Stimulated activated CD8-positive, alpha-beta memory T cell treated with anti-CD3 and anti-CD28 coated beads, Interleukin-7, amount 100 ng/mL, for 1 hour (primary cell): ENCODE measurements at places on chromosomes 13 and 19.
A peak's percentile ranks its signal among the peaks of the same experiment; 100 is the strongest.

- DNase-seq: no peak
Observed at GRCh38 chr13:30774214-30774730, 38.9 kb downstream of the ALOX5AP start.

DNA sequence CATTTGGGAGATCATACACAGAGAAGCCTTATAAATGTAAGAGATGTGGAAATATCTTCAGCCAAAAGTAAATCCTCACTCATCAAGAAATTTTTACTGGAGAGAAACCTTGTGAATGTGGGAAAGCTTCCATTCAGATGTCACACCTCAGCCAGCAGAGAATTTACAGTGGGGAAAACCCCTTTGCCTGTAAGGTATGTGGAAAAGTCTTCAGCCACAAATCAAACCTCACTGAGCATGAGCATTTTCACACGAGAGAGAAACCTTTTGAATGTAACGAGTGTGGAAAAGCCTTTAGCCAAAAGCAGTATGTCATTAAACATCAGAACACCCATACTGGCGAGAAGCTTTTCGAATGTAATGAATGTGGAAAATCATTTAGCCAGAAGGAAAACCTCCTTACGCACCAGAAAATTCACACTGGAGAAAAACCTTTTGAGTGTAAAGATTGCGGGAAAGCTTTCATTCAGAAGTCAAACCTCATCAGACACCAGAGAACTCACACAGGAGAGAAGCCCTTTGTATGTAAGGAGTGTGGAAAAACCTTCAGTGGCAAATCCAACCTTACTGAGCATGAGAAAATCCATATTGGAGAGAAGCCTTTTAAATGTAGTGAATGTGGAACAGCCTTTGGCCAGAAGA lies 21.5 kb downstream of the ZNF146 start:
- DNase-seq: no peak

DNA sequence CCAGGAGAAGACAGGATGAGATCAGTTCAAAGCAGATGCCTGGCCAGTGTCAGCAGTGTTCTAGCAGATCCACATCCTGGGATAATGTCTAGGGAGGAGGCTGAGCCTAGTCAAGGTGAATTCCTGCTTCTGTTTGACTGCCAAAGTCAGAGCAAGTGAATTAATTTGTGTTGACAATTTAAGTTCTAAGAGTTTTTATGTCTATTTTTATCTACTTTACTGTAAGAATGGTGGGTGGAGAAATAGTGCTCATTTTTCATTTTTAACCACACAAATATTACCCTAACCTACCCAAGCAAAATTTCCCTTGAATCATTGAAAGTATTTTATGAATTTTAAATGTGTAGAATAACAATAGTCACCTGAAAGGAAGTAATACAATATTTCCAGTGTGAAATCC lies 207.6 kb upstream of the SLC10A2 start:
- no peak for DNase-seq

DNA sequence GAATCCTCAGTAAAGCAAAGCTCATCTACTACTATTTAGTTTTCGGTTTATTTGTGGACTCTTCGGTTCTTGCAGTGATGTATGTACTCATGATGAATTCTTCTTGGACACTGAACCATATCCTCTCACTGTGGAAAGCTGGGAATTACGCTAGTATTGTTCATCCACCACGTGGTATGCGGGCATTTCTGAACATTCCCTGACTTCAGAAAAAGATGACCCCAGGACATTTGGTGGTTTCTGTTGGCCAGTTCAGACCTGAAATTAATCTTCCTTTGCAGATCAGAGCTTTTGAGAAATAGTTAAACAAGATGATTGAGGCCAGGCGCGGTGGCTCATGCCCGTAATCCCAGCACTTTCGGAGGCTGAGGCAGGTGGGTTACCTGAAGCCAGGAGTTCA lies 25.3 kb upstream of the FBN3 start:
- DNase-seq: no peak

GRCh38 chr13:30926781-30927180 lies 5.7 kb upstream of the TEX26 start:
- no peak for DNase-seq

DNA sequence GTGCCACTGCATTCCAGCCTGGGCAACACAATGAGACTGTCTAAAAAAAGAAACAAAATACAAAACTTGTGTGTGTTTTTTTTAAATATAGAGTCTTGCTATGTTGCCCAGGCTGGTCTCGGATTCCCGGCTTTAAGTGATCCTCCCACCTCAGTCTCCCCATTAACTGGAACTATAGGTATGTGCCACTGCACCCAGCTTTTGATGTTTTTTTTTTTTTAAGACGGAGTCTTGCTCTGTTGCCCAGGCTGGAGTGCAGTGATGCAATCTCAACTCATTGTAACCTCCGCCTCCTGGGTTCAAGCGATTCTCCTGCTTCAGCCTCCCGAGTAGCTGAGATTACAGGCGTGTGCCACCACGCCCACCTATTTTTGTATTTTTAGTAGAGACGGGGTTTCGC lies 37.0 kb downstream of the SUGP2 start:
- no peak for DNase-seq

GRCh38 chr13:67033170-67033569 lies 197.0 kb downstream of the PCDH9 start:
- no peak for DNase-seq

- DNase-seq: no peak
Observed at GRCh38 chr13:50721672-50721992, 121.9 kb downstream of the DLEU7 start.

DNA sequence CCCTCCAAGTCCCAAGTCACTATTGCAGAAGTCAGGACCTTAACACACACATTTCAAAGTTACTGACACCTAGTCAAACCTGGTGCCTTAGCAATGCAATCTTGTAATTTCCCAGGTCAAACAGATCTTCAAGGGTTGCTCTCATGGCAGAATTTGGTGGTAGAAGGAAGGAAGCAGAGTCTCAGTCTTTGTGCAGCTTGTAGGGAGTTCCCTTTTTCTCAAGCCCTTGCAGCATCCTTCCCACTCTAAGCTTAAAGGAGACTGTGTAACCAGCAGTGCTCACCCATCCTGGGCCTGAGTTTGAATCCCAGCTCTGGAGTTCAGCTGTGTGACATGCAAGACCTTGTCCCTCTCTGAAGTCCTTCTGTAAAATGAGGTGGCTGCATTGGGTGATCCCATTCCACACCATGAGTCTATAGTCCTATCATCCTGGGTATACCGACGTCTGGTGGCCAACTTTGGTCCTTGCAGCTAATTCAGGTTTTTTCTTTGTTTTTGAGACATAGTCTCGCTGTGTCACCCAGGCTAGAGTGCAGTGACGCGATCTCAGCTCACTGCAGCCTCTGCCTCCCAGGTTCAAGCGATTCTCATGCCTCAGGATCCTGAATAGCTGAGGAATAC lies 9.8 kb downstream of the SIGLEC10 start:
- DNase-seq: no peak

DNA sequence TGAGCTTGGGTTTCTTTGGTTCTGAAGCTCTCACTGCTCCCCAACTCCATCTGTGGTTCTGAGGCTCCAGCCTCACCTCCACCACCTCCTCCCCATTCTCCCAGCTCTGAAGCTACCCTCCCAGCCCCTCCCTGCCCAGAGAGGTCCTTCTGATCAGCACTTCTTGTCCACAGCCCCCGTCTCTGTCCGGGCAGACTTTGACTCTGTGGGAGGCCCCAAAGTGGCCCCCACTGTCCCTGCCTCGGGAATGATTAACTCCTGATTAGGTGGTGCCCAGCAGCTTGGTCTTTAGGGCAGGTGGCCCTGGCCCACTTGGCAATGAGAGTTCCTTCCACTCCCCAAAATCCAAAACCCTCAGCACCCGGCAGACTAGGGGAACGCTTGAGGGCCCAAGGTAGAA lies 14.4 kb downstream of the EVI5L start:
- DNase-seq: no peak

DNA sequence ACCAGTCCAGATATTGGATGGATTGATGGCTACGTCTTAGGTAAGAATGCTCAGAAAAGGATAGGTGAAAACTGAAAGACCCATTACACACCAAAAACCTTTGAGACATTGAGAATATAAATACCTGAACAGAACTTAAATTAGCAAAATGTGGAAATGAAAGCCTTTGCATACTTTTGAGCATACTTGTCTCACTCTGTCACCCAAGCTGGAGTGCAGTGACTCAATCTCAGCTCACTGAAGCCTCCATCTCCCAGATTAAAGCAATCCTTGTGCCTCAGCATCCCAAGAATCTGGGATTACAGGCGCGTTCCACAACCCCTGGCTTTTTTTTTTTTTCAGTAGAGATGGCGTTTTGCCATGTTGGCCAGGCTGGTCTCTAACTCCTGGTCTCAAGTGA lies 695.3 kb downstream of the DACH1 start:
- no peak for DNase-seq

DNA sequence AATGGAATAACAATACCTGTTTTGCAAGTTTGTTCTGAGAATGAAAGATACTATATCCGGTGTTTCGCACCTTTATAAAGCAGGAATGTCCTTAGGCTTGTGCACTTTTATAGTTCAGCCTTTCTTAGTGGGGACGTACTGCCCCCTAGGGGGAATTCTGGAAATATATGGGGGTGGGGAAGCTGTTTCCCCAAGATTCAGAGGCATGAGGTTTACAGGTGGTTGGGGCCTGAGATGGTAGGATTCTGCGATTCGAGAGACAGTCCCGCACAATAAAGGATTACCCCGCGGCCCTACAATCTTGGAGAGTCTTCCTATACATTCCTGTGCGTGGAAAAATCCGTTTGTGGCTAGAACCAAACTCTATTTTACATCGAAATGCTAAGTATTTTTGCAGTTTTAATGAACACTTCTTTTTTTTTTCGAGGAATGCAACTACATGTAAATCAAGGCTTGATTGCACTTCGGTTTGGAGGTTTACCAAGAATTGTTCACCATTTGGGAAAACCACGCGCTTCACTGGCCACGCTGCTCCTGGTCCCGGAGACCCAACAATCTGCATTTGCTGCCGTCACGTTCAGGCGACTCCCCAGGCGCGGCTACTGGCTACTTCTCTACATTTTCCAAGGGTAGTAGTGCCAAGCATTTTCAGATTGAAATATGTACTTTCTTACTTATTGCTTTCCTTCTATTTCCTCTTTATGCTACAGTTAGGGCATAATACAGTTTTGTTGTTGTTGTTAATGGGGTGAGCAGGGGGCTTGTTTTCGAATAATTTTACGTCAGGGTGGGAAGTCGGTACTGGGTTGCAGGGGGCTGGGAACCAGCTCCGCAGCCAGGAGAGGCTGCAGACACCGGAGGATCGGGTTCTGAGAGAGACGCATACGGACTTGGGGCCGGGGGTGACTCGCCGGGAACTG lies 830 bp downstream of the NEK5 start:
- peak; percentile 20 for DNase-seq

GRCh38 chr19:6766357-6767080 lies 716 bp downstream of the SH2D3A start:
- DNase-seq: no peak

DNA sequence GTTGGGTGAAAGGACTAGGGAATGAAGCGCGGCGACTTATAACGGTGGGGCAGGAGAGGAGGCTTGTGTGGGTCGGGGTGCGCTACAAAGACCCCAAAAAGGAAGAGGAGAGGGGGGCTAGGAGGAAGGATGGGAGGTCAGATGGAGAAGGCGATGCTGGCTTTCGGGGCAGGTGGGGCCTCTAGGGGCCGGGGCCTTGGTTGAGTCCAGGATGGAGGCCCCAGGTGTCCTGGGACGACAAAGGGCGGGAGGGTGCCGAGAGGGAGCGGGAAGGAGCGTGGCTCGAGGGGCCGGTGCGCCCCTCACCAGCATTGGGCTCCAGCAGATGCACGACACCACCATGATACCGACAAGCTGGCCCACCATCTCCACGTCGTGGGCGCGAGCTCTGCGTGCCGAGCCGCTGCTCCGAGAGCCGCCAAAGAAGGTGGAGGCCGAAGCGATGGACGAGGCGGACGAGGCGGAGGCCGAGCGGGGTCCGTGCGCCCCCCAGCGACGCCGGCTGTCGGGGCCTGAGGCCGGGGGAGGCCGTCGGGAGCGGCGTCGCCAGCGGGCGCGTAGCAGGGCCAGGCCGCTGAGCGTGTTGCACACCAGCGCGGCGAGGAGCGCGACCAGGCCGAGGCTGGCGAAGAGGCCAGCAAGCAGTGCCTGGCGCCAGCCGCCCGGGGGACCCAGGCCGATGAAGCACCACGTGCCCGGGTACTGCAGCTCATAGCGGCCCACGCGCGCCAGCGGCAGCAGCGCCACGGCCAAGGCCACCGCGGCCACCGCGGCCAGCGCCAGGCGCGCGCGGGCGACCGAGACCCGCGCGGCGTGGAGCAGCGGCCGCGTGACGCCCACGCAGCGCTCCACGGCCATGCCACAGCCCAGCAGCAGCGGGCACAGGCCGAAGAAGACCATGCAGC lies 1.8 kb downstream of the PTGER1 start:
- DNase-seq: no peak

DNA sequence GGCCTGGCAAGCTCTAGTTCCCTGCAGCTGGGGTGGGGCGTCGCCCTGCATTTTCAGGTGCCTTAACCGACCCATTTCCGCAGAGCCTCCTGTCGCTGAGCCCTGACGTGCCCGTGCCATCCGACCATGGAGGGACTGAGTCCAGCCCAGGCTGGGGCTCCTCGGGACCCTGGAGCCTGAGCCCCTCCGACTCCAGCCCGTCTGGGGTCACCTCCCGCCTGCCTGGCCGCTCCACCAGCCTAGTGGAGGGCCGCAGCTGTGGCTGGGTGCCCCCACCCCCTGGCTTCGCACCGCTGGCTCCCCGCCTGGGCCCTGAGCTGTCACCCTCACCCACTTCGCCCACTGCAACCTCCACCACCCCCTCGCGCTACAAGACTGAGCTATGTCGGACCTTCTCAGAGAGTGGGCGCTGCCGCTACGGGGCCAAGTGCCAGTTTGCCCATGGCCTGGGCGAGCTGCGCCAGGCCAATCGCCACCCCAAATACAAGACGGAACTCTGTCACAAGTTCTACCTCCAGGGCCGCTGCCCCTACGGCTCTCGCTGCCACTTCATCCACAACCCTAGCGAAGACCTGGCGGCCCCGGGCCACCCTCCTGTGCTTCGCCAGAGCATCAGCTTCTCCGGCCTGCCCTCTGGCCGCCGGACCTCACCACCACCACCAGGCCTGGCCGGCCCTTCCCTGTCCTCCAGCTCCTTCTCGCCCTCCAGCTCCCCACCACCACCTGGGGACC lies 1.2 kb downstream of the ZFP36 start:
- no peak for DNase-seq

- no peak for DNase-seq
Observed at GRCh38 chr13:88887045-88887662, 1216.0 kb downstream of the SLITRK5 start.

DNA sequence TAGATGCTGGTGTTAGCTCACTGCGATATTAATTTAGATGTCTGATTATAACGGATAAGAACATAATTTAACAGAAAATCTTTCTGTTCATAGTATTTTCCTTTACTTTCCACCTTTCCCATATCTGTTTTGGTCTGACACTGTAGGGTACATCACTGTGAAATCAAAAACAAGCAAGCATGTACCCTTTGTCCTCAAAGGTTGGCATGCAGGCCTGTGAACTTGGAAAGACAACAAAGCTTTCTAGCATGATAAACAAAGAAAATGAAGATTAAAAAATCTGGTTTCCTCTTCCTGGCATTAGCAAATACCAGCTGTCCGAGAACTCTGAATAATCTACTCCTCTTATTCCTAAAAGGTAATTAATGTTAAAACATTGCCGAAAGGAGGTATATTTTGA lies 31.6 kb downstream of the THSD1 start:
- no peak for DNase-seq

- no peak for DNase-seq
Observed at GRCh38 chr19:52102782-52103181, 7.2 kb upstream of the ZNF841 start.

- DNase-seq: peak; percentile 16
Observed at GRCh38 chr19:11203194-11204075, 6.1 kb upstream of the KANK2 start.

- no peak for DNase-seq
Observed at GRCh38 chr13:49586717-49587116, 1.4 kb upstream of the RCBTB1 start.
